ENCODE measurements at places on chromosomes 4 and X.

DNA sequence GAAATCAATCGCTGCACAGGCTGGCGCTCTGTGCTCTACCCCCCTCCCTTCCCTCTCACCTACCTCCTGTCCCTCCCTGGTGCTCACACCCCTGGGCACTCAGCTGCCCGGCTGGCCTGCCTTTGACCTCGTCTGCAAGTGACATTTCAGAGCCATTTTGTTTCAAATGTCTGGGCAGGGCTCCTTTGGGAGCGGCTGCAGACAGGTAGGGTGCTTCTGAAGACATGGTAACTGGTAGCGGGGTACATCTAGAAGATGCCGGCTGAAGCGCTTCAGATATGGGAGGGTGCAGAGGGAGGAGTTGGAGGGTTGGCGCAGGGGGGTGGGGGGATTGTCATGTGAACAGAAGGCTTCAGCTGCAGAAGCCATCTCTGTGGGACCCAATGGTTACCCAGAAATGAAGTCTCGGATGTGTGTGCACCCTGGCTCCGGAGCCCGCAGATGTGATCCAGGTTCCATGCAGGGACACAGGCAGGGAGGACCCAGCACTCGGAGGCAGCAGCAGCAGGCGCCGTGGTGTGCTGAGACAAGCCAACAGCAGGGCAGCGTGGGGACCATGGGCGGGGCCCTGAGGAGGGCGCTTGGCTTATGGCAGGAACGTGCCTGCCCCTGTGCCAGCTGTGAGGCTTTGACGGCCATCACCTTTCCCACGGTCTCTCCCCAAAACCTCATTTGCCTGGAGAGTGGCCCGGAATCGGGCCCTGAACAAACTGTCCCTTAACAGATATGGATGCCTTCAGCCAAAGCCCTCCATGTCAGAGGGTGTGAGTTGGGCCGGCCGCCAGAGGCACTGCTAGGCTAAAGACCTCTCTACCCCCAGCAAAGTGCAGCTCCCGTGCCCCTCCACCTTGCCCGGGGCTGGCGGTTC, 7.6 kb upstream of the DUSP9 start:
- DNase-seq, result no peak

- no peak for DNase-seq
Observed at GRCh38 chr4:74072739-74073138, 26.3 kb downstream of the CXCL2 start.

DNA sequence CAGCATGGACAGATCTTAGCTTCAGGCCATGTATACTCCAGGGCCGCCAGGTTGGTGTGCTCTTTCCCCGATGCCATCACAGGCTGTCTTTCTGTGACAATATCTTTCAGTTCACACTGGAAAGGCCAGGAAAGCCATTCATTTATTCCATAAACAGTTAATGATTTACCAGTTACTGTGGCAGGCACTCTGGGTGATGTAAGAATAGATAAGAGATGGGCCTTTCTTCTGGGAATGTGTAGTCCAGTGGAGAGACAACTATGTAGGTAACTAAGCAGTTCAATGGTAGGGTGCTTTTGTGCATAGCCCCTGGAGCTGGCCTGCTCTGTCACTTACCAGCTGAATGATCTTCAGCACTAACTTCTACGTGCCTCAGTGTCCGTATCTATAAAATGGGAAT, 46.3 kb upstream of the LEF1 start:
- DNase-seq, result no peak

DNA sequence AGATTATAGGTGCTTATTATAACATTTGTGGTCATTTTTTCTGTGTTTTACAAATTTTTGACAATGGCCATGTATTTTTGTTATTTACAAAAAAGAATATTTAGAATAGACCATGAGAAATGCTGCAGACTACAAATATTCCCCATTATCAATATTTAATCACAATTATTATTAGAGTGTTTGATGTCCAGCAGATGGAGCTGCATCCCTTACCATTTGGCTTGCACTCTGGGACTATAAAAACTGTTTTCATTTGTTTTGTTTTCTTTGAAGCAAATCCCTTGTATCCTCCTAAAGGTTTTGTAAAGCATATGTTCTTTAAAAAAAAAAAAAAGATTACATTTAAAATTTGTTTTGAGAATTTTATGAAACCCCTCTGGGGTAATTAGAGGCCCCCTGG, 85.6 kb upstream of the CXorf66 start:
- no peak for DNase-seq

DNA sequence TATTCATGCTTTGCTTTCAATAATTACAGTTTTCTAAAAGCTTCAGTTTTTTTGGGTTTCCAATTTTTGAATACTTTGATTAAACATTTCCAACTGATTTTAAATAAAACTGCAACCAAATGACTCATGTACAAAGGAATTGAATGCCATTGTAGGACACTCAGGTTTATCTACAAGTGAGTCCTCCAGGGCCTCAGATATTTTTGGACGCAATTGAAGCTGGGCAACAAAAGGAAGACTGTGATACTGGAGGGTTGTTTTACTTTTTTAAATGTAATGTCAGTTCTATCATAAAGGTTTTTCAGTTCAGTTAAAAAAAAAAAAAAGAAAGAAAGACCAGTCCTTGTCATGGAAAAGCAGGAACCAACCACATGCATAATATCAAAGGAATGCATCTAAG, 64.2 kb downstream of the MAGEA10 start:
- DNase-seq, result no peak

- no peak for DNase-seq
Observed at GRCh38 chr4:169017971-169018370, 7.9 kb upstream of the CBR4 start.

All from bone marrow (tissue), 2 donors.